ENCODE measurements at places on chromosomes 2 and 18.

GRCh38 chr2:181823405-181823804 lies 68.1 kb upstream of the ITPRID2 start:
- DNase-seq: no peak

GRCh38 chr2:162518894-162519293 lies 175.0 kb downstream of the GCA start:
- DNase-seq: no peak

- no peak for DNase-seq
These were observed 122.9 kb downstream of the NCK2 start for GRCh38 chr2:105867587-105867986.

DNA sequence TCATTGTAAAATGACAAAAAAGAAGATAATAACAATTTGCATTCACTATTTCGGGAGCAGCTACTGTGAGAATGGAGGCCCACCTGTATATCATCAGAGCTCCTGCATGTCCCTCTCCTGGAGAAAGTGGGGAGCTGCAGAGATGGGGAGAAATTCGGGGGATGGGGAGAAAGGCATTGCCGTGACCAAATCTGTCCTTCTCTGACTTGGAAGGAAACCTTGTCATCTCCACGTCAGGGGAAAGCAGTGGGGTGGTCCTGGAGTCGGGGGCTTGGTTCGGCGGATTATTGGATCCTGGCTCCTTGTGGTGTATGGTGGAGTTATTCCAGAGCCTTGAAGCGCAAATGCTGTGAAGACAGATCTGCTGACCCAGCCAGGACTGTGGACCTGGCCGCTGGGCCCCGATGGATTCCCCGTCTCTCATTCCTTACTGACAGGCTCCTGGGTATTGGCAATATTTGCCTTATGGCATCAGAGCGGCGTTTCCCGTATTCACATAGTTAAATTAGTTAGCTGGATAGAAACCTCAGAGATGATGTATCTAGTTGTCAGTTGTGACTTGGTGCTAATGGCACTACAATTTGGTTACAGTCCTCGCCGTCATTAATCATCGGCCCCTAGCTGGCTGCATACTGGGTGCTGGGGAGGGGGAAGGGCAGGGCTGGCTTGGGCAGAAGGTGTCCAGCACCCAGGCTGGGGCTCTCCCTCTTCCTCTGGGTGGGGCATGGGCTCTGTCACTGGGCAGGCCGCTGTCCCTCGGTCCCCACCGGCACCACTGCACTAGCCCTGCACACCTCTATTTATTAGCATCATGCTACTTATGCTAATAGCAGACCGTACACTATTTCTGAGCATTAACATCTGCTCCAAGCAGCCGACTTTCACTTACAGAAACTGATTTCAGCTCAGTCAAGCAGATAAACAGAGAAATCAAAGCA lies 31.7 kb downstream of the CELF4 start:
- no peak for DNase-seq

- no peak for DNase-seq
These were observed 312.7 kb downstream of the ETAA1 start for GRCh38 chr2:67709835-67710234.

GRCh38 chr2:31284107-31284506 lies 50.2 kb downstream of the EHD3 start:
- no peak for DNase-seq

DNA sequence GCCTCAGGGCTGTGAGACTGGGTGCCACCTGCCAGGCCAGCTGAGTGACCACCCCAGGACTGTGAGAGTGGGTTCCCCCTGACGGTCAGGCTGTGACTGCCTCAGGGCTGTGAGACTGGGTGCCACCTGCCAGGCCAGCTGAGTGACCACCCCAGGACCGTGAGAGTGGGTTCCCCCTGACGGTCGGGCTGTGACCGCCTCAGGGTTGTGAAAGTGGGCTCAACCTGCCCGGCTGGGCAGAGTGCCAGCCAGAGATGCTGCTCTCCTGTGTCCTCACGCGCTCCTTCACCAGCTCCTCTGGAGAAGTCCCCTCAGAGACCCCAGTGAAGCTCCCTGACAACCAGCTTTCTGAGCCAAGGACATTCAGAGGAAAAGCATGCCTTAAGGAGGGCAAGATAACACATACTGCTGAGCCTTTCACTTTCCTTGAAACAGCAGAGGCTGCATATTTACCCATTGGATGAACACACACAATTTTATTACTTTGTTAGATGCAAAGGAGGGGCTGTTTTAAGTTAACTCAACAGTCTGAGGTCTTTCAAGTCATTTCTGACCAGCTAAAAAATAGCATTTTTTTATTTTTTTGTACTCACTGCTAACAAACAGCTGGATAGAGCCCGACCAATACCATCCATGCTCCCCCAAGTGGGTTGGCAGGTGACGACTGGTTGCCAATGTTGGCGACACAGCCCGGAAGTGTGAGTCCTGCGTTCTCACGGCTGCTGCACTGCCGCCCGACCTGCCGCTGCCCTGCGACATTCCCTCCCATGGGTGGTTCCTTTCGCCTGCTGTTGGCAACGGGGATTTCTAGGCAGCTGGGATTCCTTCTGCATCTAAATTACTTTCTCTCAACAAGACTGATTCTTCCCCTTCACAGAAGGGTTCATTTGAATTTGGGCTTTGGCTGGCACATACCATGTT lies 70.7 kb downstream of the NDUFA10 start:
- no peak for DNase-seq

DNA sequence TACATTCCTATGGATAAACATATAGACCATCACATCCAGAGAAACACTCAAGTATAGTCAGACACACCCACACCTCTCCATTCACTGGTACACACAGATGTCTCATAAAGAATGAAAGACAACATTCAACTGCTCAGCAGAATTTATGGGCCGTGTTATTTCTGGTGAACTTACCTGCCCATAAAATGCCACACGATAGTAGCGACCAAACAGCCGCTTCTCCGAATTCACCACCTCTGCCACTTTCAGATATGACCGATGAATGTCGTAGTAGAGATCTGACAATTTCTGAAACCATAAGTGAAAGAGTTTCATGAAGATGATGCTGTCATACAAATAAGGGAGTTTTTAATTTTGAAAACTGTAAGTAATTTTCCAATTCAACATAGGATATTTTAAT lies 70.7 kb upstream of the CCDC195 start:
- no peak for DNase-seq

DNA sequence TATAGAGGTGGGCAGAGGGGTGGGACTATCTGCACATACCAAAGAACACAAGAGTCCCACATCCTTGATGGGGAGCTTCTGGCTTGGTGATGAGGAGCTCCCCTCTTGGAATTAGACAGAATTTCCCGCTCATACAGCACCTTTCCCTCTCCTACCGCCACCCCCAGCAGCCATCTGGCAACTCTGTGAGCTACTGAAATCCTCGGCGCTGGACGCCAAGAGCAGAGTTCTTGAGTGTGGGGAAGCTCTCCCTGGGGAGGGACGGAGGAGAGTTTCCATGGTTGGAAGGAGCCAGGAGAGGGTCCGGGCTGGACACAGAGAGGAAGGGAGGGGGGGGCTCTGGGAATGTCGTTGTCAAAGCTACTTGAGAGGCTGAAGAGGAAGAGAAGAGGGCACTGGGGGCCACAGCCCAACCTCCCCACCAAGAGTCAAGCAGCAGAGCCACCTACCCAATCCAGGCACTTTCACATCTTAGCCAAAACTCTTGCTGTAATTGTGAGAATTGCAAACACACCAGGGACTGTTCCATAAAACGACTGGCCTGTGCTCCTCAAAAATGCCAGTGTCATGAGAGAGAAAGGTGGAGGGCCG lies 89.4 kb upstream of the MCFD2 start:
- DNase-seq: no peak

DNA sequence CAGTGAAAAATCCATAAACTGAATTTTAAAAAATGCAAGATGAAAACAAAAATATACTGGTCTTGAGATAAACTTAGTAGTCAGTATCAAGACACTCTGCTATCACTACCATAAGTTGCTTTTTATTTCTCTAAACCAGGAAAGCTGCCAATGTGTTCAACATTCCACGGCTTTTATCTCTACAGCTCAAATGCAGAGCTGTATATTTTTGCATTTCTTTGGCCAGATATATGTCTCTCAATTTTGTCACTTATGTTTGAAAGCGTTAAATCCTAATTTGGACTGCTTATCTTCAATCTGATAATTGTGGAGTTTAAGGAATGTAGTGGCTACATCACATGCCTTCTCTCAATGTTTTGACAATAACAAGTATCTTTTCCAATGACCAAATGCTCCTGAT lies 609.5 kb downstream of the EPHA4 start:
- DNase-seq: no peak

GRCh38 chr2:28658369-28658768 lies 93.3 kb upstream of the PPP1CB start:
- DNase-seq: no peak

GRCh38 chr2:122805346-122805745 lies 1049.9 kb downstream of the TSN start:
- DNase-seq: no peak

DNA sequence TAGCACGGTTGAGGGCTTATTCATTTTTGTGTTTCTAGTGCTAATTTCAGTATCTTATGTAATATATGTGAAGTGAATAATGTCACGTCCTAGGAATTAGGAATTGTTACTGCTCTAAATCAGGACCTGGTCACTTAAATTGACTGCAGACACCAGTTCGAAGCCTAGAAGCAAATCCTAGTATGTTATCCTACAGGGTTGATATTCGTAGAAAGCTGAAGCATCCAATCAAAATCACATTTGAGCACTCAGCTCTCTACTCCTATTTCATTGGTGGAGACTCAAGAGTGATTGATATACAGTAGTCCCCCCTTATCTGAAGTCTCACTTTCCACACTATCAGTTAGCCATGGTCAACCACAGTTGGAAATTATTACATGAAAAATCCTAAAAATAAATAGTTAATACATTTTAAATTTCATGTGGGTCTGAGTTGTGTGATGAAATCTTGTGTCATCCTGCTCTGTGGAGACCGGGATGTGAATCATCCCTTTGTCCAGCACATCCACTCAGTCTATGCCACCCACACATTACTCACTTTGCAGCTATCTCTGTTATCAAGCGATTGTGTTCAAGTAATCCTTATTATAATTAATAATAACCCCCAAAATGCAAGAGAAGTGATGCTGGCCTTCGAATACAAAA lies 35.2 kb upstream of the SCN9A start:
- no peak for DNase-seq

DNA sequence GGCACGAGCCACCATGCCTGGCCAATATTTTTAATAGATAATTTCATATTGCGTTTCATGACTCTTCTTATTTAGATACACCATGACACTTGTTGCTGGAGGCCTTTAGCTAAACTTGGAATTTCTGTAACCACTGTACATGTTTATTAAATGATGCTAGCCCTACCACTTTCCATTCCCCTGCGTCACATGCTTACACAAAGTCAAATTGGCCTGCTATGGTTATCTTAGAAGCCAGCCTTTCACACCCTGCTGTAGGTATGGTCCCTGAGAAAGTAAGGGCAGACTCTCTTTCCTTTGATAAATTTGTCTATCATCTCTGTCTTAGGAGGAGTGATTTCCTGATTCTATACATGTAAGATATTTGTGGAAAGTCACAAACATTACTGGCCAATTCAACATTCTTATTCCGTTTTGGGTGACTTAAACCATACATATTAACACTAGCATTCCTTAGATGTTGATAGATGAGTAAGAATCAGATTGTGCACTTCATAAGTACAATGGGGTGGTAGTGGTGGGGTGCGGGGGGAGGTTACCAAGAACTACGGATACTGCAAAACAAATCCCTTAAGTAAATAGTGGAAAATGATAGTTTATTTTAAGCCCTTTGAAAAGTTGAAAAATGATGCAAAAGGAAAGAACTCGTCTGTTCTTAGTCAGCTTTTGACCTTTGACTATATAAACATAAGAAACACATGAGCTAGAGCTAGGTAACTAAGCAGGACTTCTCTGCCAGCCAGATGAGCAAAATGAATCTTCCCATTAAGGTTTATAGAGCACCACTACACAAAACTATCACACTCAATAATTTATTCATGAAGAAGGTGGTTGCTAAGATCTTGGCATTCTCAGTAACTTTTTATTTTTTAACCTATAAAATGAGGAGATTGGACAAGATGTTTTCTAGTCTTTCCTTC lies 7.9 kb upstream of the NDUFV2 start:
- peak; percentile 81 for DNase-seq

DNA sequence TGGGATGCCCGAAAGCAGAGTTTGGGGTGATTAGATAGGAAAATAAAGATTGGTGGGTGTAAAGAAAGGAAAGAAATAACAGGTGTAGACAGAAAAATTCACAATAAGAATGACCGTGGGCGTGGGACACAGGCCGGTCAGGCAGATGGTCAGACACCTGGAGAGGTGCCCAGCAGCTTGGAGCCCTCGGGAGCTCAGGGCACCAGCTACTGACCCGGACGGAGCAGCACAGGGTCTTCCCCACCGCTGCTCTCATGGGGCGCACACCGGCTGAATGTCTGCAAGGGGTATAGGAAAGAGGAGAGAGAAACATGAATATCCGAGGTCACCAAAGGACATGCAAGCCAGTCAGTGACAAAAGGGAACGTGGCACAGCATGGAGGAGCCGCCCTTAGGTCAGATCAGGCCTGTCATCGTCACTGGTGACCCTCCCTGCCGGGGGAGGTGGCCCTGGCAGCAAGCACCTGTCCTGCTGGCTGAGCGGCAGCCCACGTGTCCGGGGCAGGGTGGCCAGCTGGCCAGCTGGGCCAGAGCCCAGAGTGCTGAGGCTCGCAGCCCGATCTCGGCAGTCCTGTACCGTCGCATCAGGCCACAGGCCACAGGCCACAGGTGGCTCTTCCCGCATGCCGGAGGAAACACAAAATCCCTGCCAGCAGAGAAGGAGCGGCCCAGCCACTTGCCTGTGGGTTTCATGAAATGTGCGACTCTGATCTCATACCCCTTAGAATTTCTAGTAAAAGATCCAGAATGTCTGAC lies 112.0 kb upstream of the NDUFV2 start:
- no peak for DNase-seq

DNA sequence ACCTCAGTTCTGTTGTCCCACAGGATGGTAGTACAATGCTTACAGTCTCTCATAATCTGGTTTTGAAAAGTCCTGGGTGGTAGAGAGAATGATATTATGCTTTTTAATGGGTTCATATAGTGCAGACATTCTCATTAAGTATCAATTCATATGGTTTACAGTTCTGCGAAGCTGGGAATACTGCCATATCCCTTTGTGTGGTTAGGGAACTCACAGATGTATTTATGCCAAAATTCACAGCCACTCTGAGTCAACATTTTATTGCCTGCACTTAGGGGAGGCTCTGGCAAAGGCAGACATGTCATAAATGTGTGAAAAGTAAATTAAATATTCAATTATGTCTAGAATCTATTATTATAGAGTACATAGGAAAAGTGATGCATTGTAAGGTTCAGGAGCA lies 808.2 kb downstream of the SUCLG1 start:
- DNase-seq: no peak

DNA sequence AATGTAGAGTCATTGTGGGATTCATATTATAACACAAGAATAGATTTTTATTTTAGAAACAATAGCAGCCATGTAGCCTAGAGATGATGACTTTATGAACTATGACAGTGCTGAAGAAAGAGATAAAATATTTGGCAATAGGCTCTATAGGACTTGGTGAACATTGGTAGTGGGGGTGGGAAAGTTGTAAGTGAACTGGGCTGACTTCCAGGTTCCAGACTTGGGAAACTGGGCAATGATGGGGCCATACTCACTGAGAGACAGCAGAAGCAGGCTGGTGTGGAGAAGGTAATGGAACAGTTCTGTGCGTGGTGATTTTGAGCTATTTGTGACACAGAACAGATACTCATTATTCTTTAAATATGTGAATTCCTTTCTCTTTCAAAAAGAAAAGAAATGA lies 470.3 kb upstream of the HNRNPA3 start:
- no peak for DNase-seq

All from CD4-positive, alpha-beta T cell treated with Interleukin-4 for 4 hours (primary cell).